Daoy (cell line): ENCODE measurements at places on chromosomes 16 and 17. TPM values are rescaled to one million over a fixed set of nuclear protein-coding genes. Genes with fewer than 3 reads are reported as not detected.

DNA sequence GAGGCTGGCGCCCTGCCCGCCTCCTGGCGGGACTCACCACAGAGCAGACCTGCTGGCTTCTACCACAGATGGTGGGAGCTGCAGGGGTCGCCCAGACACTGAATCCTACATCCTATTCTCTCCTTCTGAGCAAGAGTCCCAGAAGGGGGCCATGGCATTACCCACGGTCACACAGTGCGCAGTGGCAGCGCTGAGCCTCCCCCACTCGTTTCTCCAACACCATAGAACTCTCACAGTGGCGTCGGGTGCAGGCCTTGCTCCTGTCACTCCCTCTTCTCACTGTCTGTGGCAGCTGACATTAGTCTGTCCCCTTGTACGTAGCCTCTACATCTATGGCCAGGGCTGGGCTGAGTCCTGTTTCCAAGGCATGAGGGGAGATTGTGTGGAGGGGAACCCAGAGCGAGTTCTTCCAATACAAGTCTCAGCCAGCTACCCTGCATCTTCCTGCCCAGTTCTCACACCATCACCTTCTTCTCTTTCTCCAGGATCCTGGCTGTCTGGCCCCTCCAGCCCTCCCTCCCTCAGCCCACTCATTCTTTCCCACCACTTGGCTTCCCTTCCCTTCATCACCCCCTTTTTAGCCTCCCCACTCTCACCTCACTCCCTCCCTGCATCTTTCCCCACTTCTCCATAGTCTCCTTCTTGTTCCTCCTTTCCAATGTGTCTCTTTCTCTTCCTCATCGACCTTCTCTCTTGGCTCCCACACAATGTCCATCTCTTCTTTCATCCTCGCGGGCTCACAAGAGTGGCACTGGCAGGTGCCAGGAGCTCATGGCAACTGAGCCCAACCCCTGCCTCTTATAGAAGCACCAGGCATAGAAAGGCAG lies 5.9 kb downstream of the UBTF start:
- DNase-seq, result no peak

DNA sequence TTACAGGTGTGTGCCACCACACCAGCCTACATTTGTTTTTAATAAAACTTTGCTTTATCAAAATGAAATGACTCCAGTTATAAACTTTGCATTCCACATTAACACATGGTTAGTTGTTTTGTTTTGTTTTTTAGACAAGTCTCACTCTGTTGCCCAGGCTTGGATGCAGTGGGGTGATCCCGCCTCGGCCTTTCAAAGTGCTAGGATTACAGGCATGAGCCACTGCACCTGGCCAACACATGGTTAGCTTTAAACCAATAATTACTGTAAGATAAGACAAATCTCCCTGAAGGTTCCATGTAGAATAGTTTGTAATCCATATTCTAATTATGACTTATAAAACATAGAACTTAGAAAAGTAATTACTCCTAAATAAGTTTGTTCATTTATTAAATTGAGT lies 89.8 kb upstream of the MED13 start:
- DNase-seq, result no peak

GRCh38 chr17:48600244-48601098 lies 4.3 kb downstream of the HOXB6 start:
- no peak for DNase-seq

- DNase-seq, result no peak
Observed at GRCh38 chr17:45951941-45952340, 47.1 kb upstream of the STH start.

The TBC1D3 gene
- total RNA-seq, result 0.69 and 1.1 TPM in 2 replicates

The HS3ST3B1 gene
- 3.1 and 4.7 TPM in 2 replicates for total RNA-seq

The SEPTIN12 gene
- total RNA-seq, result not detected in 2 replicates

The PPP1R27 gene
- total RNA-seq, result not detected in 2 replicates

The PRRT2 gene
- total RNA-seq, result 0.29 TPM in 1 of 2 replicates, not detected in the other
